ENCODE measurements at places on chromosomes 6 and 20.

- DNase-seq, result no peak
These were observed 83.3 kb downstream of the SYCP2 start for GRCh38 chr20:59850018-59850641.

DNA sequence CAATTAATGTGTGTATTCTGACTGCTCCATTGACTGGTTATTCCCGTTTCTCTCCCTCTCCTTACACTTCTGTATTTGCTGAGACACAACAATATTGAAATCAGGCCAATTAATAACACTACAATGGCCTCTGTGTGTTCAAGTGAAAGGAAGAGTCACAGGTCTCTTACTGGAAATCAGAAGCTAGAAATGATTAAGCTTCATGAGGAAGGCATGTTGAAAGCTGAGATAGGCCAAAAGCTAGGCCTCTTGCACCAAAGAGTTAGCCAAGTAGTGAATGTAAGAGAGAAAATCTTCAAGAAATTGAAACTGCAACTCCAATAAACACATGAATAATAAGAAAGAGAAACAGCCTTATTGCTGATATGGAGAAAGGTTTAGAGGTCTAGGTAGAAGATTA, 489.5 kb upstream of the CITED2 start:
- no peak for DNase-seq

DNA sequence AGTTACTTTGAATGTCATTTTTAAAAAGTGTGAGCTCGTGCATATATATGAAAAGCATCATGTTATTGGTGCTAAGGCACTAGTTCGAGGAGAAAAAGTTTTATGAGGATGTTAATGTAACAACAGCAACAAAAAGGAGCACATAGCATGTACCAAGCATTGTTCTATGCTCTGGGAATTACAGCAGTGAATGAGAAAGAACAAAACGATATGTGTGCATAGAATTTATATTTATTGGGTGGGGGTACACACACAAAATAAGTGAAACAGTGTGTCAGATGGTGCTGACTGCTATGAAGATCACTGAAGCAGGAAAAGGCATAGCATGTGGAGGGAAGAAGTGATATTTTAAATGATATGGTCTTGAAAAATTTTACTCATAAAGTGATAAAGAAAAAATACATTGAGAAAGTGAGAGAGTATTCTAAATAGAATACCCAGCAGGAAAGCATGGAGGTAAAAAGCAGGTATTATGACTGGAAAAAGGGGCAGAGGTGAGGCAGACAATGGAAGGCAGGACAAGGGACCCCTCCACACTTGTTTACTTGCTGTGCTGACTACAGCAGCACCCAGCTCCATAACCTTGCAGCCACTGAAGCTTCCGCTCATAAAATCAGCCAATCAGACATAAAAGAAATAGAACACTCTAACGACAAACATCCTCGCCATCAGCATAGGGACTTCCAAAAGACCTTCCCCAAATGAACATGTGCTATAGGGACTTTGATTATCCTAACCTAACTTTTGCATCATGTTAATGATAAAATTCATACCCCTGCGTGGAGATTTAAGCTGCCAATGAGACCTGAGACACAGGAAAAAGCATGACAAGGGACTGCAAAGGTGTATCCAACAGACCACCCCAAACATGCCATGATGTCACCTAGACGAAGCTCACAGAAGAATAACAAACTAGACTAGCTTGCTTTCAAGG, 119.9 kb downstream of the HFE start:
- DNase-seq, result no peak

- DNase-seq, result no peak
These were observed 27.8 kb downstream of the CHRNA4 start for GRCh38 chr20:63333241-63333836.

- no peak for DNase-seq
These were observed 174.2 kb downstream of the TSHZ2 start for GRCh38 chr20:53146201-53146891.

DNA sequence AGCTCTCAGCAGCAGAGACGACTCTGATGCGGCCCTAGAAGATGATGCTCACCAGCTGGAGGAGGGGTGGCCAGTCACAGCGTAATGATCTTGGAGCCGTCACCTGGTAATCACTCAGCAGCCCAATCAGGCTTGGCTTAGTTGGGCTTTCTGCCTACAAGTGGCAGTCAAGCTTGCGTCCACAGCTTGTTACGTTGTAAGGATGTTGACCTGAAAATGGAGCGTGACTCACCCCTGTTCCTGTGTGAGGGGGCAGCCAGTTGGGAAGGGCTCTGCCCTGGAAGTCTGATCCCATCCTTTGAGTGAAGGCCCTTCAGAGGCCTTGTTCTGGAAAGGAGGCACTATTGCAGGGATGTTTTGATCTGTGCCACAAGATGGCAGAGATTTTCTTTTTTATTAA, 49.8 kb downstream of the SPATA2 start:
- DNase-seq, result no peak

DNA sequence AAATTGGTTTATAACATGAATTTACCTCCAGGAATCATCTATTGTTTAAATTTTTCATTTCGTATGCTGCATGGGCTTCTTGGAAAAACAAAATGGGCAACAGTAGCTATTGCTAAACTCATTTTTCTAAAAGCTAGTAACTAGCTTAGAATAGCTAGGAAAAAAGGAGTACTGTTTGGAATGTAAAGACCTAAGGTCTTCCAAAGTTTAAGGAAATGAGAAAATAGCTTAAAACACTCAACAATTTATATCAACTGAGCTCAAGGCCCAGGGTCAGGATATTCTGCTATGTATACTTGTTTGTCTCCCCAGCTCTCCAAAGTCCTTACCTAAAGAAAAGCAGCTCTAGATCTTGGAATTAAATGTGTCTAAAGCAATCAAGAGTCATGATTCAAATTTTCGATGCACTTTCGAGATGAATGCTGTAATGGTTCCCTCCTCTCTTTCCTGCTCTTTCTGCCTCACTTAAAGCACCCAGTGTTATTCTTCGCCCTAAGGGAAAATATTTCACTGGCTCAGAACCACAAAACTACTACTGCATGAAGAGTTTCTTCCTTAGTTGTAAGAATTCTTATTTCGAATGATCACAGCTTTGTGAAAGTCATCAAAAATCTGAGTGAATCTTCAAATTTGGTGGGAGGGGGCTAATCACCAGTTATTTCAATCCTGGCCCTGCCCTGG, 41.6 kb downstream of the LYRM4 start:
- DNase-seq, result no peak

DNA sequence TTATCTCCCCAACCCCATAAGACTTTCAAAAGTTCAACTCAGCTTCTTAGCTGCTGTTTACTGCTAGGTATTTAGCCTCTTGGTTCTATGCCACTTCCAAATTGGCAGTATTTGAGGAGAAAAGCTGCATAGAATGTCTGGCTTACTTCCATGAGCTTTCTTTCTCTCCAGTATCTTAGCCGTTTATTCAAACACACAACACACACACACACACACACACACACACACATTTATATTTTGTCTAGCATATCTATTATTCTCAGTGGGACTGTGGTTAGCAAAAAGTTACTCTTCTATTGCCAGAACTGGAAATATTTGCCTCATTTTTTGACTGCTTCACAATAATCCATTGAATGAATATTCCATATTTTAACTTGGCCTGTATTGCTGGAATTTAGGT, 634.2 kb upstream of the IMPG1 start:
- no peak for DNase-seq
